ENCODE measurements at places on chromosomes 5 and 9. TPM values are rescaled to one million over a fixed set of nuclear protein-coding genes. Genes with fewer than 3 reads are reported as not detected.

- peak overlapping the region; percentile 54 for H3K27ac ChIP-seq
- H3K27me3 ChIP-seq = no peaks in the 10 kb centered on the region
- H3K36me3 ChIP-seq = no peaks in the 10 kb centered on the region
- H3K4me3 ChIP-seq = no peak overlapping the region
- DNase-seq = no peak
- peaks cover 23% of the 10 kb centered on the region for H3K4me1 ChIP-seq
Measured at GRCh38 chr5:134046801-134047686, 42.3 kb upstream of the VDAC1 start.

- H3K27ac ChIP-seq = no peak overlapping the region
- H3K4me1 ChIP-seq = peaks cover 5% of the 10 kb centered on the region
- H3K4me3 ChIP-seq = no peak overlapping the region
- no peak for DNase-seq
Measured at GRCh38 chr9:109981091-109981490, 201.1 kb downstream of the PALM2AKAP2 start.

TAF1L gene
- total RNA-seq = 0.05 TPM

DNA sequence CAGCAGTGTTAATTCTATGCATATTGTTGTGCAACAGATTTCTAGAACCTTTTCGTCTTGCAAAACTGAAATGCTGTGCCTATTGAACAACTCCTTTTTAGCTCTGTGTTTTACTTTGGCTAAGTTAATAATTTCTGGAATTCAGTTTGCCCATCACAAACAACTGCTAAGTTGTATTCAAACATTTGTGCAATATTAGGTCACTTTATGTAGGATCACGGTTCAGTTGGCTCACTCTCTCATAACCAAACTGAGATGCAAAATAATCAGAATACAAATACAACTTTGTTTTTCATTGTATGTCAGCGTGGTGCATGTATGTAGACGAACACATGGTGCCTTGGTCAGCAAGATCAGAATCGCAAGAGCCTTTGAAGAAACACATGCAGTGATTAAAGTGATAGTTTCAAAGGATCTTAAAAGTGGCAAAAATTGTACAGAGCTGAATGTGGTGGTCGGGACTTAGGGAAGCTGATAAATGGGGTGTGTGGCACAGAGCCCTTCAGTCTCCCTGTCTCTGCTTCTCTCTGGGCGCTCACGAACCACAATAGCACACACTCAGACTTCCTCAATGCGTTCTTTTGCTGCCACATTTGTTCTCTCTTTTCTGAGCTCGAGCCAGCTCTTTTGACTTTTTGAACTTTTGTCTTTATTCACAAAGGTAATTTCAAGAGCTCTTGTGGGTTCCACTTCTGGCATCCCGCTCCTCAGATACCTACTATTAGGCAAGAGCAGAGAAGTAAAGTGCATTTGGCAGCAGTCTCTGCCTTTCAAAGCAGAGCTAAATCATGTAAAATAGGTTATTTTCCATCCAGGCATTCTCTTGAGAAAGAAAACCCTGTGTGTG lies 112.4 kb upstream of the CTSL start:
- peaks cover 55% of the 10 kb centered on the region for H3K27me3 ChIP-seq
- no peak overlapping the region for H3K27ac ChIP-seq
- H3K4me1 ChIP-seq = no peaks in the 10 kb centered on the region
- no peak overlapping the region for H3K4me3 ChIP-seq

DNA sequence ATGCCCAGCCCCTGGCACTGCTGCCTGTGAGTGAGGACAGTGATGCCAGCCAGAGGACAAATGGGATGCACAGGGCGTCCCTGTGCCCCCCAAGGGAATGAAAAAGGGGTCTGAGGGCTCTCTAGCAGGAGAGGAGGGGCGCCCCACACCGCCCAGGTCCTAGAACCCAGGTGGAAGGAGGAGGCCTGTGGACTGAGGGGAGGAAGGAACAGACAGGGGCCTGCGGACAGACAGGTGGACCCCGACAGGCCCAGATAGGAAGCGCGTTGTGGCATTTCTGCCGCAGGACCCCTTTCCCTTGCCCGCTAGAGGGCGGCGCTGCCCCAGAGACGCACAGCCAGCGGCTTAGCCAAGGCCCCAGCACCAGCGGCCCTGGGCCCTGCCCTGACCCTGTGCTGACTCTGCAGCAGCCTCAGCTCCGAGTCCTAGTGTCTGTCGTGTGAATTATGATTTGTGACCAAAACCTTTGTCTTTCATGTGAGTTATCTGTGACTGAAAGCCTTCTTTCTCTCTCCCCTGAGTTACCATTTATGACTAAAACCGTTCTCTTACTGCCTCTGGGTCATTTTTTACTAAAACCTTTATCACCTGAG lies 30.7 kb downstream of the TRIP13 start:
- H3K4me1 ChIP-seq = peaks cover 19% of the 10 kb centered on the region
- peaks cover 4% of the 10 kb centered on the region for H3K36me3 ChIP-seq
- no peak overlapping the region for H3K4me3 ChIP-seq
- H3K27me3 ChIP-seq = peaks cover 48% of the 10 kb centered on the region

GRCh38 chr9:108156270-108156998 lies 666.9 kb upstream of the KLF4 start:
- H3K27ac ChIP-seq = no peak overlapping the region
- no peaks in the 10 kb centered on the region for H3K4me1 ChIP-seq
- H3K4me3 ChIP-seq = no peak overlapping the region
- DNase-seq = no peak

DNA sequence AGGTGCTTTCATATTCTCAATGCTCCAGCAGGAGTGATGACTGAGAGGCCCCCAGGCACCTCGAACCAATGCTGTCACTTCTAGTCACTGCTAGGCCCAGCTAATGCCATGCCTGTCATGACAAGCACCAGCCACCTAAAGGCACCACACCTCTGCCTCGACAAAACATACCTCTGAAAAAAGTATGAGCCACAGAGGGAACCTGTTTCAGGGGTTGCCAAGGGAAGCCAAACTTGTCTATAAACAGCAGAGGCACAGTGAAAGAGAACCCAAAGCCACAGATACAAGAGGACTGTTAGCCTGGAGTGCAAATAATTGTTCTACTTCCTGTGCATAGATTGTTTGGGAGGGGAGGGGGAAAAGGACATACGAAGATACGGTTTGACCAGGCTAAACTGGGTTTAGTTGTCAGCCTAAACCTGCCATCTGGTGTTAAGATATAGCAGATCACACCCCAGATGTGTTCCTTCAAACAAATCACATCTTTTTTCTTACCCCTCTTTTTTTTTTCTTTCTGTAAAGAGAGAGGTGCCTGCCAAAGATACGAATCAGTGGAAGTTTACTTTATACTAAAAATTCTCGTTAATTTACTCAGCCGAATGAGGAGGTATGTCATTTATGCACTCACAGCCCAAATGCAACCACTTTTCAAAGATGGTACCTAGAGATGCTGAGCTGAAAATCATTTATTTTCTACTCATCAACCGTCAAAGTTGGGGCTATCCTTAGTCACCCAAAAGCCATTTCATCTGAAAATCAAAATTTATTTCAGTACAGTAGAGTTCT lies 45.7 kb downstream of the BNC2 start:
- no peaks in the 10 kb centered on the region for H3K4me1 ChIP-seq
- H3K36me3 ChIP-seq = no peaks in the 10 kb centered on the region
- DNase-seq = no peak
- no peaks in the 10 kb centered on the region for H3K27me3 ChIP-seq
- H3K27ac ChIP-seq = no peak overlapping the region

- H3K4me3 ChIP-seq = no peak overlapping the region
- no peak for DNase-seq
- no peaks in the 10 kb centered on the region for H3K4me1 ChIP-seq
- H3K27ac ChIP-seq = no peak overlapping the region
Measured at GRCh38 chr5:57818397-57818796, 335.8 kb upstream of the ACTBL2 start.

DNA sequence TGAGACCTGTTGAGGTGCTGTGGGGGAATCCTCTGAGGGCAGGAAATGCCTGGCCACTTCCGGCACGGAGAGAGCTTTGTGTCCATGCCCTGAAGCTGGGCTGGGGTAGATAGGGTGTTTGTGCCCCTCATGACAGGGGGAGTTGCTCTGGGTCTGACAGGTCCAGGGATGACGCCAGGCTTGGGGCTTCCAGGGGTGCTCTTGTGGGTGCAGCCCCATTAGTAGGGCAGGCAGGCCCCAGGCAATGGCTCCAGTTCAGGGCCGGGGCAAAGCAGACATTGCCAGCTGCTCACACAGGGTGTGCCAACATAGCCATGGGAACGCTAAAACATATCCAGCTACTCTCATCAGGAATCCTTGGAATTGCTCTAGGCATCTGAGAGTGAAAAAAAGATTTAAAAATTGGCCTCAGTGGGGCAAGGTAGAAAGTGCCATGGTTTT lies 21.1 kb downstream of the PITX1 start:
- peaks cover 8% of the 10 kb centered on the region for H3K36me3 ChIP-seq
- no peaks in the 10 kb centered on the region for H3K27me3 ChIP-seq
- no peaks in the 10 kb centered on the region for H3K4me1 ChIP-seq
- no peak for DNase-seq
- H3K4me3 ChIP-seq = no peak overlapping the region
- H3K27ac ChIP-seq = no peak overlapping the region

DNA sequence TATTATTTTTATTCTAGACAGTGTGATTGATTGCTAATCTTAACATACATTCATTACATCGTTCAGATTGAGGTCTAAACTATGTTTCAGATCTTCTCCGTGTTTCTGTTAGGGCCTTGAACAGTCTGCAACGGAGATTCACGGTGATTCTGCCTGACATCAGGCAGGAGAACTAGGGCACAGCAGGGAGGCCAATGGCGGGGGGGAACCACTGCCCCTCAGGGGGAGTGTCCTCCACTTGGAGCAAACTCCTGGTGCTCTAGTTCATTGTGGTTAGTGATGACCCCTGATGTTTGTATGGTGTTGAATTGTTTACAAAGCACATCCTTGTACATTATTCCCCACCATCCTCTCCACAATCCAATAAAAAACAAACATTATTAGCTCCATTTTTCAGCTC lies 173.5 kb downstream of the ZNF608 start:
- no peak overlapping the region for H3K27ac ChIP-seq
- H3K27me3 ChIP-seq = peaks cover 8% of the 10 kb centered on the region
- no peaks in the 10 kb centered on the region for H3K36me3 ChIP-seq
- no peaks in the 10 kb centered on the region for H3K4me1 ChIP-seq

DNA sequence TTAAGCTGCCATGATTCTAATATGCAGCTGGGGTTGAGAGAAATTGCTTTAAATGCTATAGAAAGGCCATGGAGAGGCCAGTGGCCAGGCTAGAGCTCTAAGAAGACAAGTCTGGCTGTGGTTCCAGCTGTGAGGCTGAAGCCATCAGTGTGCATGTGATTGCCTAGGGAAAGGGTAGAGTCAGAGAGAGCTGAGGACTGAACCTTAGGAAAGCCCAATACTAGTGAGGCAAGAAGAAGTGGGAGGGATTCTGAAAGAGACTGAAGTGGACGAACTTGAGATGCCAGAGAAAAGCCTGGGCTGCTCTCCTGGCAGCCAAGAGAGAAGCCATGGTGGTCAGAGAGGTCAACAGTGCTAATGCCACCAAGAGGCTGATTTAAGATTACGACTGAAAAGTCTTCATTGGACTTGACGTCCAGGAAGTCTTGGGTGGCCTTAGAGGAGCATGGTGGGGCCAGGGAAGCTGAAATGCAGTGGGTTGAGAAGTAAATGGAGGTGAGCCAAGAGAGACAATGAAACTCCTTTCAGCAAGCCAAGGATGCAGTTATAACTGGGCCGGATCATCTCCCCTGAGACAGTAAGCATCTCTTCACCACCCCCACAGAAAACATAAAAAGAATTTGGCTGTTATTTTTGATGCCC lies 133.2 kb downstream of the TMEM174 start:
- no peak overlapping the region for H3K27ac ChIP-seq
- peaks cover 5% of the 10 kb centered on the region for H3K36me3 ChIP-seq
- no peak overlapping the region for H3K4me3 ChIP-seq

DNA sequence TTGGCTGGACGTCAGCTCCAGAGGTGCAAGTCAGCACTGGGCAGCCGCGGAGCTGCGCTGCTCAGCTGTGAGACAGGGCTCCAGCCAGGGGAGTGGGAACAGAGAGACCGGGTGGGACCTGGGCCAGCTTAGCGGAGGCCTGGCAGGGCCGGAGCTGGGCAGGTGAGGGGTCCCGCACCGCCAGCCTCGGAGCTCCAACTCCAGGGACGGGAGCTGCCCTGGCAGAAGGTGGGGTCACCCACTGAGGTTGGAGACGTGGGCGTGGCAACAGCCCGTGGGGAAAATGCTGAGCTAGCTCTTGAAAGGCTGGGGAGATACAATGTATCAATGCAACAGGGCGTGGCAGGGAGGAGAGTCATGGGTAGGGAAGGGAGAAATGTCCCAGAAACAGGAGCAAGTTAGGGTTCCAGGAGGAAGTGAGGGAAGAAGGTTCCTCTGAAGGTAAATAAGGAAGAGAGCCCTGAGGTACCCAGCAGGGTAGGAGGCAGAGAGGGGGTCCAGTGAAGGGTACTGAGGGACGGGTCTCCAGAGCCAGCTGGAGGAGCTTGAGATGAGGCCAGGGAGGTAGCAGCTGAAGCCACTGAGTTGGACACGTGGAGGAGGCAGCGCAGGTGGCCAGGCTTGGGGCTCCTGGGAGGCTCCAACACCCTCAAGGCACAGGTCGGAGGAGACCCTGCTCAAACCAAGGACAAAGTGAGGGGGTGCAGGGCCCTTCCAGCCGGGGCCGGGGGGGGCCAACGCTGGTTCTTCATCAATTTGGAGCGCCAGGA lies 736 bp upstream of the NKD2 start:
- no peak overlapping the region for H3K27ac ChIP-seq
- peaks cover 51% of the 10 kb centered on the region for H3K27me3 ChIP-seq
- H3K4me1 ChIP-seq = peaks cover 22% of the 10 kb centered on the region
- peak overlapping the region; percentile 87 for H3K4me3 ChIP-seq

DNA sequence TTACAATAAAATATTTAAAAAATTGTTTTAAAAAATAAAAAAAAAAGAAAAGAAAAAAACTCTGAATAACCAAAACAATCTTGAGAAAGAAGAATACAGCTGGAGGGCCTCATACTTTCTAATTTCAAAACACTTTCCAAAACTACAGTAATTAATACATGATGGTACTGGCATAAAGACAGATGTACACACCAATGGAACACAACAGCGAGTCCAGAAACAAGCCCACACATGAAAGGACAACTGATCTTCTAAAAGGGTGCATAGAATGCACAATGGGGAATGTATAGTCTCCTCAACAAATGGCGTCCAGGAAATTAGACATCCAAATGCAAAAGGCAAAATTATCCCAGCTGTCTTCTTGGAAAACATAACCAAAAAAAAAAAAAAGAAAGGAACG lies 99.6 kb downstream of the LURAP1L start:
- no peaks in the 10 kb centered on the region for H3K4me1 ChIP-seq
- H3K4me3 ChIP-seq = no peak overlapping the region

DNA sequence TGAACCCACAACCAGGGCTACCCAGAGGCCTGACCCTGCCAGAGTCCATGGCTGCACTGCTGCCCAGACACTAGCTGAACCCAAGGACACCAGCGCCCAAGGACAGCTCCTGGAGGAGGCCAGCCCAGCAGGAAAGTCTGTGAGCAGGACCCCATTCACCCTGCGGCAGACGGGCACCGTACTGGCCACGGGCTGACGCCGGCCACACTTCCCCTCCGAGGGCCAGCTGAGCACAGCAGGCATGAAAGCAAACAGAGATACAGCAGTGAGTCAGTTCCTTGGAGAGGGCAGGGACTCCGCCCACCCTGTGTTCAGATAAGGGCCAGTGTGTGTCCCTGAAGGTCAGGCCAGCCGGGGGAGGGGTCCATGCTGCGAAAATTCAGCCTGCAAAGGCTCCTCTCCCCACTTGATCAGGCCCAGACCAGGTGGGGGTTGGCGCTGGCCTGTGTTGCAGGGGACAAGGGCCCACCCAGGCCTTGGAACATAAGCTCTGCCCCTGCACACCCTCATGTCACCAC lies 3.2 kb downstream of the RNF208 start:
- H3K4me3 ChIP-seq = no peak overlapping the region
- no peak for DNase-seq
- H3K27ac ChIP-seq = no peak overlapping the region
- H3K36me3 ChIP-seq = no peaks in the 10 kb centered on the region
- H3K4me1 ChIP-seq = peaks cover 2% of the 10 kb centered on the region
